ENCODE measurements at places on chromosomes 4 and X.

- no peak for DNase-seq
Observed at GRCh38 chr4:71186566-71187403, 152.0 kb upstream of the SLC4A4 start.

DNA sequence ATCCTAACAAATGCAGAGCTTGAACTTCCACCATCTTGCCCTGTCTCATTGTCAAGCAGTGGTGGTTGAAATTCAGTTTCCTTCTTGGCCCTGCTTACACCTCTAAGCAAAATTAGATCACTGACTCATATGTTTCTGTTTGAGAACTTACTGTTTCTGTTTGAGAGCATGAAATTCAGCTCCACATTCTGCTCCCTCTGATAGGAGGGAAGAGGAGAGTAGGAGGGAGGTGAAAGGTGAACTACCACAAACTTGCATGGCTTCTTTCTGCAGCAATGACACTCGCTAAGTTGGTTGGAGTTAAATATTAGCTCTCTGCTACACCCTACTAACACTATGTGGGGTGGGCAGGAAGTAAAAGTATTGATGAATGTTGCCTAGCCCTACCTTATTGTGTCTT is 117.8 kb upstream of the EDA2R start:
- DNase-seq: no peak

- no peak for DNase-seq
Observed at GRCh38 chr4:64497491-64497890, 88.2 kb upstream of the TECRL start.

DNA sequence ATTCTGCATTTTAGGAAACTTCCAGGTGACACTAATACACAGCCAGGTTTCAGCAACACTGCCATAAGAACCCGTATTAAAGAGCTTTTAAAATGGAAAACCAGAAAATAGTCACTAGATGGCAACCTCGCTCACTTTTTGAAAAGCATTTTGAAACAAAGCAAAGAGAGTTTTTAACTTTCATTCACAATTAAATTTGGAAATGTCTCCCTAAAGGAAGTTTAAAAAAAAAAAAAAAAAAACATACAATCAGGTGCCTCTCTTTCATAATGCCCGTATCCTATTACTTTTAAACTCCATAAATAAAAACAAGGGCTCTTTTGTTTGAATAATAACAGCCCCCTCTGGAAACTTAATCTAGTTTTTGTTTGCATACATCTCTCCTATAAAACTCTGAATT is 20.3 kb downstream of the MEPE start:
- DNase-seq: no peak

DNA sequence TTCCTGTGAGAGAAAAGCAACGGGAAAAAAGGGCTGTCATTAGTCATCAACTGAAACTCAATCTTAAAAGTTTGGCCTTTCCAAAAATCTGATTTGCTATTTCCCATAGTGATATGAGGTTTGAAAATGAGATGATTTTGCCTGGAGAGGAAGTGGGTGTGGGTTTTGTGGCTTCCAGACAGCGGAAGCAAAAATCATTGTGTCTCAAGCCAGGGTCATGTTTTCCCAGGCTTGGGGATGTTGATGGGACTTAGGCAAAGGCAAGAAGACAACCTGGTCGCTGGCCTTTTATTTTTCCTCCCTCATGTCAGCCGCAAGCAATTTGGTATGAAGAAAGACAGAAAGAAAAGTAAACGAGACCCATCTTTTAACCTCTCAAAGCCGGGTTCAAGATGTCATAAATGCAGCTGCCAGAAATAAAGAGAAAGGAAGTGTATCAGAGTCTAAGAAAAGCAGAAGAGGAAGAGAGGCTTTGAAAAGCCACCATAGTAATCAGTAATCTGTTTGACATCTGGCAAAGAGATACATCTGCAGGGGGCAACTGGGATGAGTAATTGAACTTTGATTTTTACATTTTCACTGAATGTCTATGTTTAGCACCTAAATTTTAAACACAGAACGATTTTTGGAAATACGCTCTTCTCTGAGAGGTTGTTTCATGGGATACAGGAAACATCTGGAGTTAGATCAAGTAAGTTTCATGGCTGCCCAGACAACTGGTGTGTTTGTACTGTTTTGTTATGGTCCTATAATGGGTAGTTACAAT is 521.6 kb upstream of the SLIT2 start:
- no peak for DNase-seq

DNA sequence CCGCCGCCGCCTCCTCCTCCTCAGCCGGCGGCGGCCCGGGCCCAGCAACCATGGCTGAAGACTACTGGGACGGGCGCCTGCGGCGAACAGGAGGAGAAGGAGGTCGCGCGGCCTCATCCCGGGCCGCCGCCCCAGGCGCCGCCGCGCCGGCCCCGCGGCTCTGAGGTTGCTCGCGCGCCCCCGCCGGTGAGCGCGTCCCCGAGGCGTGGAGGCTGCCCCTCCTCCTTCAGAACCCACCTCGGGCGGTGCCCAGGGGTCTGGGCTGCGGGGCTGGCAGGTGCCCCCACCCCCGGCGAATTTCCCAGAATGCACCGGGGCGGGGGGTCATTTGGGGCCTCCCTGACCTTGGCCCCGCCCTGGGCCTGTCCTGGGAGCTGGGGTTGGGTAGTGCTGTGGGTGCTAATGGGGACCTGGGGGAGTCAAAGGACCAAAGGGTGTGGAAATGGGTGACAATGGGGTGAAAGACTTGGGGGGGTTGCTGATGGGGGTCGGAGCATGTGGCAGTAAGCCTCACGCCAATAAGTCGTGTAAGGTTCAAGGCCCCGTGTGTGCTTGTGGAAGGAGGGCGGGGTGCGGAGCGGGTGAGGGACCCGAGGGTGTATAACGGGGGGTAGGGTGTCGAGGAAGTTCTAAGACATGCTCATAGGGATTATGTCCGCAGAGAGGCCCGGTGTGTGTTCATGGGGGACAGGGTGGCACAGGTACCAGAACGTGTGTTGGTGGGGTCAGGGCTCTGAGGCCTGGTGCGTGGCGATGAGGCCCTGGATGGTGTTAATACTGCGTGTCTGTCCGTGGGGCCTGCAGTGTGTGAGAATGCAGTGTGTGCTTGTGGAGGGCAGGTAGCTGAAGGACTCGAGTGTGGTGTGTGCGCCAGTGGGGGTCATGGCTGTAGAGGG is 687 bp downstream of the CDK16 start:
- DNase-seq: no peak

DNA sequence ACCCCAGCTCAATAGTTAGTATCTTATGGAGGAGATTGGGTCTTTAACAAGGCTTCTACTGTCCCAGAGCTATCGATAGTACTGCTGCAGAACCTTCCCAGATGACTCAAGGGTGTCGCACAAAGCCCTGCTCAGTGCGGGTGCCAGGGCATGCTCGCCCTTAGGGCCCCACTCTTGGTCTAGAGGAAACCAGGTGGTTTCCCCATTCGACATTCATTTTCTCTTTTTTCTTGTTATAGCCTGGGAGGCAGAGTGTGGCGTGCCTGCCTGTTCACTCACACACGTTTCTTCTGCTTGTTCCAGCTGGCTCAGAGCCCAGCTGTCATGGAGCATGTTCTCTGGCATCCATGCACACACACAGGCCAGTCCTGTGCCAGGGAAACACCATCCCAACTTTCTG is 144.5 kb downstream of the SMIM20 start:
- no peak for DNase-seq

DNA sequence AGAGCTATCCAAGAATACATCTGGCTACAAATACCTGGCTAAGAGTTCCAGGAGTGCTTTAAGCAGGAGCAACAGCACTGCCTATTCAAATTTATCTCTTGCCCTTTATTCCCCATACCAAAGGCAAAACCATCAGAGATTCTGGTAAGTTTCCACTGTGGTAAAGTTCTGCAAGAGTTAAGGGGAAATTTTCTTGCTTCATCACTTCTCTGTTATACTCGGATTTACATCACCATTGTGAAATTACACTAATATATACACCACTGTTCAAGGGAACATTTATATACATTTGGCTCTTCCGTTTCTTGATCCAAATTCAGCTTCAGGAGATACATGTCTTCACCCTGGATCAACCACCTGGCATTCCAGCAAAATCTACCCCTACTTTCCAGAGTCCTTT is 70.8 kb upstream of the PTPN13 start:
- DNase-seq: no peak

GRCh38 chrX:52359614-52360232 is 9.1 kb upstream of the XAGE2 start:
- DNase-seq: no peak

GRCh38 chrX:108484251-108484650 is 44.6 kb downstream of the COL4A5 start:
- no peak for DNase-seq

GRCh38 chr4:72984351-72984750 is 85.2 kb downstream of the COX18 start:
- no peak for DNase-seq

DNA sequence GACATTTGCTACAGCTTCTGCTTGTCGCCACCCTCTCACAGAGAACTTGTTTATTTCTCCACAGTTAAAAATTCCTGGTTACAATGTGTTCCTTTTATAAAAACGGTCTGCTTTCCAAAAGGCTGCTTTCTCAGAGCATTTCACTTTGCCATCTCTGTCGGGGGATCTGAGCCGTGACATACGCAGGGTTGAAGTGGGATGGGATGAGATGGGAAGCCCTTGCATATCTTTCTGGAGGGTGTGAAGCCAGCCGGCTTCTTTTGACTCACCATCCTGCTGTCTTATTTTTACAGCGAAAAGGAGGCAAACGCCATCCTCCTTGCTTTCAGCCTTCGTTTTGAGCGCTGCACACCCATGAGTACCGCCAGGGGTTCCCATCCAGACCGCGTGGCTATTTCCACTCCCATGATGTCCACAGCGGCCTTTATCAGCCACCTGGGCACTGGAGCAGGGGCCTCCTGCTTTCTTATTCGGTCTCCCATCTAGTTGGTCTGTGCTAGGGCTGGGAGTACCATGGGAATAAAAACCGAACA is 99.8 kb upstream of the GATB start:
- DNase-seq: no peak

GRCh38 chrX:68568136-68568535 is 69.3 kb downstream of the YIPF6 start:
- DNase-seq: no peak

DNA sequence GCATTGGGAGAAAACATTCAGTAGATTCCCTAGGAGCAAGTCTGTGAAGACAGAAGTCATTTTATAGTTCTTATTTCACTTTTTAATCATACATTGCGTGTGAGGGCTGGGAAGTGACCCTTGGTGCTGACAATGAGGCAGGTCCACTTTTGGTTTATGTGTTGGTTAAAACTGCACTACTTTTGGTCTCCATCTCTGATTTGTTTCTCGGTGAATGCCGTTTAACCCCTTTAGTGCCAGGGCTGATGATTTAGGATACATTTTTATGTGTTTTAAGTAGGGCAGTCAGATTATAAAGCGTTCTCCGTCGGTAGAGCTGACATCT is 110.4 kb downstream of the AFF1 start:
- DNase-seq: no peak

- DNase-seq: no peak
Observed at GRCh38 chr4:139337612-139338011, 35.3 kb upstream of the NDUFC1 start.

- DNase-seq: no peak
Observed at GRCh38 chr4:24209131-24209530, 319.3 kb upstream of the PPARGC1A start.

GRCh38 chrX:11480626-11481025 is 185.1 kb downstream of the ARHGAP6 start:
- no peak for DNase-seq

DNA sequence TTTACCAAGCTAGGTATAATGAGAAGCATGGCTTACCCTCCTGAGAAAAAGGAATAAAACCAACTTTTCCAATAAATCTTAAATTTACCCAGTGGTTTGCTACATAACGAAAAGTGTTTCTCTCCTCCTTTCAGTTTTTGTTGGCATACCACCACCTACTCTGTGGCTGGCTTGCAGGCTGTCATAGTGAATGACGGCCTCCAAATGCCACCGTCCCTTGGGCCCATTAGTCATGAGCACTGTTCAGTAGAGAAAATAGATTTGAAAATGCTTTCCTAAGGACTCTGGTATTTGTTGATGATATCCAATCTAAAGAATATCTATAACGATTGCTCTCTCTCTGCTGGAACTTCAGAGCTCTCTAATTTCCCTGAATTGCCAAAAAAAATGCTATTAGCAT is 488.3 kb downstream of the MAGEE1 start:
- no peak for DNase-seq

- no peak for DNase-seq
Observed at GRCh38 chr4:110498420-110498819, 22.5 kb downstream of the ENPEP start.

- no peak for DNase-seq
Observed at GRCh38 chr4:53800741-53801140, 209.5 kb upstream of the LNX1 start.

Data from stimulated activated CD4-positive, alpha-beta T cell treated with anti-CD3 and anti-CD28 coated beads, Interleukin-1b, Interleukin-23, amount 100 ng/mL, for 1 hour (primary cell).